MM.1S (cell line): ENCODE measurements at places on chromosomes 7 and 10.
A peak's percentile ranks its signal among the peaks of the same experiment; 100 is the strongest.

- DNase-seq = no peak
These were observed 178.8 kb downstream of the REEP3 start for GRCh38 chr10:63699785-63700613.

GRCh38 chr7:99235925-99236324, 28.0 kb upstream of the KPNA7 start:
- DNase-seq = no peak

- no peak for DNase-seq
These were observed 81.2 kb downstream of the HIPK2 start for GRCh38 chr7:139696552-139696951.

GRCh38 chr10:93435621-93436397, 46.3 kb downstream of the MYOF start:
- DNase-seq = no peak

DNA sequence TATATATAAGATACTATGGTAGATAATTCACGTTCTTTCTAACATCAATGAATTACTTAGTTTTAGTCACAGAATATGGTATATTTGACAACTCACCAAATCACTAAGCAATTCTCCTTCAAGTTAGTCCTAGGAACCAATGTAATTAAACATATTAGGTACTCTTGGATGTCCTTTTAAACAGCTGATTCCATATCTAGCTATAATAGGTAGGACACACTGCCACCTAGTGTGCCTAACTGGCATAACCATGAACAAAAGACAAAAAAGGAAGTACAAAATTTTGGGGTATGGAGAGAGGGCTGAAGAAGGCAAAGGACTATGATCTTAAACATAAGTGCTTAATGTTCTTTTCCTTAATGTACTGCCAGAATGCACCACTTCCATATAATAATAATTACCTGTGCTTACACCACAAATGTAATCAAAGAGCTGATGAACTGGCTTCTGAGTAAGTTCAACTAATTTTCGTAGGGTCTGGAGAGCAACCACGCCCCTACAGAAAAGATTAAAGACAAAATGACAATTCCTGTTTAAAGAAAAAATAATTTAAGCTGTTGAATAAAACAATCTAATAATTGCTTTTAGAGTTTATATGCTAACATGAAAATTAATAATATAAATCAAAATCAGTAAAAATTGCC, 28.7 kb downstream of the PNPLA8 start:
- DNase-seq = peak; percentile 72

GRCh38 chr10:102449321-102450123, 1.8 kb downstream of the C10orf95 start:
- DNase-seq = peak; percentile 91

GRCh38 chr7:70016044-70016770, 417.9 kb downstream of the AUTS2 start:
- no peak for DNase-seq

DNA sequence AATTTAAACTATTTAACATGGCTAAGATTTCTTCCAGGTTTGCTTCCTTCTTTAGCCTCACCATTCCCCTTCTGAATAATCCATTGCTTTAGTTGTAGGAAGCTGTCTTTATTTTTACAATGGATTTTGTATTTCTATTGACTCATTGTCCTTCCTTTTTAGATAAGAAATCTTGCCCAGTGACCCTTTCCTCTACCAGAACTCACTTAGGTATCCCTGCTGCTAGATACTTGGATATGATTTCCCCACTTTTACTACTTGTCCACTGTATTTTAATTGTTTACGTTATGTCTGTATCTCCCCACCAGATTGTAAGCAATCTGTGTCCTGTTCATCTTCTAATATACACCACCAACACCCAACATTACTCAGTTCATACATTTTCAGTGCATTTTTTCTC, 47.7 kb upstream of the MDFIC start:
- DNase-seq = no peak

DNA sequence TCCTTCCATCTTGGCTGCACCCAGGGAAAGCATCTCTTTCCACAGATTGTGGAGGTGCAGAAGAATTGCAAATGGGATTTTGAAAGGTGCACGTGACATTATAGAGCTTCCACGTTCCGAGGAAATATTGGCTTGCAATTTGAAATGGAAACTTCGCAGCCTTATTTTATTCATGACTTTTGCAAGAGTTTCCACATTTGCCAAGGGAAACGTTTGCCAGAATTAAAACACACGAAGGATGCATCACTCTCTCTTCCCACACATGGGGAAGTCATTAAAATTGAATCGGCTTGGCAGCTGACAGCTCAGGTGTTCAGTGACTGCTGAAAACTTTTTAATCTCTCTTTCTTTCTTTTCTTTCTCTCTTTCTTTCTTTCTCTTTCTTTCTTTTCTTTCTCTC, 475.4 kb upstream of the IGFBP3 start:
- DNase-seq = no peak

GRCh38 chr7:149764481-149765398, 8.6 kb downstream of the ZNF467 start:
- no peak for DNase-seq

GRCh38 chr7:6139189-6139996, 108.2 kb downstream of the ANKRD61 start:
- no peak for DNase-seq

DNA sequence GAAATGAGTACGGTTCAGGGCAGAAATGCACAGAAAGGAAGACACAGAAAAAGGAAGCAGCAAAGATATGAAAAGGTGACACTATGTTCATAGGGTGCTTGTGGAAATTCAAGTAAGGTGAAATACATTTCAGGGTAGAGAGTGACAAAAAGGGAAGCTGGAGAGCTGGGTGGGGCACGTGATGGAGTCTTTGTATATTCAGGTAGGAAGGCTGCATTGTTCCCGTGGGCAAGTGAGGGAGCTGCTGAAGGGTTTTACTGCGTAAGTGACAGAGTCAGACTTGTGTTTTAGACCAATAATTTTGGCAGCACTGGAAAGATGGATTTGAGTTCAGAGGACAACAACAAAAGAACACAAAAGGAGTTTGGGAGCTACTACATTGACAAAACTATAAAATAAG, 35.3 kb upstream of the ANK3 start:
- no peak for DNase-seq

DNA sequence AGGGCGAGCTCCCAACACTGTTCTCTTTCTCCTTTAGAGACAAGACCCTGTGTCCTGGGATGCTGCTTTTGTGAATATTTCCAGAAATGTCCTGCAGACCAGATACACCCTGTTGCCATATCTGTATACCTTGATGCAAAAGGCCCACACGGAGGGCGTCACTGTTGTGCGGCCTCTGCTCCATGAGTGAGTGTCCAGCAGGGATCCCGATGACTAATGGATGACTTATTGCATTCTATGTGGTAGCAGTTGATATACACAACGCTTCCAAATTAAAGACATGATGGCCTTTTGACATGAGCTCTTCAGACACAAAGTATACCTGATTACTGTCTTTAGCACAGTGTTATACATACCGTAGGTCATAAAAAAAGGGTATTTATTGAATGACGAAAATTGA, 45.0 kb upstream of the MGAM2 start:
- DNase-seq = no peak

DNA sequence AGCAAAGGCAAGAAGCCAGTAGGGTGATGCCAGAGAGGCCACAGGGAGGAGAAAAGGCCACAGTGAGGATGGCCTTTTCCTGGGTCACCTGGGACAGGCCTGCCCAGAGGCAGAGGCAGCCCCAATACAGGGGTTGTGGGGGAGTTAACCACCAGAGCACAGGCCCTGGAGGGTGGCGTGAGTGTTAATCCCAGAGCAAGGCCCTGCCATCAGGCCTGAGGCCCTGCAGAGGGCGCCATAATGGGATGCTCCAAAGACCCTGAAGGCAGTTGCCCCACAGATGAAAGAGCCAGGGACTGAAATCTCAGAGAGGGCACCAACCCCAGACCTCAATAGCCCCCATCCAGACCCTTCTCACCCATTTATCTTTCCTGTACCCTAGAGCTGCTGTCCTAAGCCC, 23.9 kb downstream of the SLC13A4 start:
- DNase-seq = no peak

- DNase-seq = peak; percentile 77
These were observed 57.3 kb downstream of the MAPK8 start for GRCh38 chr10:48363617-48364355.

- DNase-seq = peak; percentile 60
These were observed 235.0 kb upstream of the PLPP4 start for GRCh38 chr10:120221873-120222485.

GRCh38 chr10:46286991-46287693, at the start of gene ANTXRL:
ANTXRL (plus strand) TSS chr10:46286997; CDS start chr10:46287263, 266 bp downstream.
- no peak for DNase-seq

- DNase-seq = no peak
These were observed 32.9 kb upstream of the AKR1C2 start for GRCh38 chr10:5036511-5036910.

DNA sequence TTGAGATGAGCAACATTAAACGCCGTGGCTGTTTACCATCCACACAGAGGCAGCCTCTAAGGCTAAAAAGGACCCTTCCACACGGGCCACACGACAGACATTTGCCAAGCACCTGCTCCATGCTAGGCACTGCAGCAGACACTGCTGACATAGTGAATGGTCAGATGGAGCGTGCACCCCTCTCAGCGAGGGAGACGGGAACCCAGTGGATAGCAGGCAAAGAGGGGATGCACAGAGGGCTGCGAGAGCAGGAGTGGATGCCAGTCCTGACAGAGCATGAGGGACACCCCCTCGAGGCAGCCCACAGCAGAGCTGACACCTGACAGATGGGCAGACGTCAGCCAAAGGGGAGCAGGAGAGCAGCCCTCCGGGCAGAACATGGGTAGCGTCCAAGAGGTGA, 5.6 kb upstream of the STK32C start:
- no peak for DNase-seq

- DNase-seq = no peak
These were observed 38.1 kb downstream of the IKZF1 start for GRCh38 chr7:50342616-50343114.
